ENCODE measurements at places on chromosomes 11 and 22.

GRCh38 chr11:67026941-67027340 is 4.0 kb downstream of the SYT12 start:
- DNase-seq: no peak

DNA sequence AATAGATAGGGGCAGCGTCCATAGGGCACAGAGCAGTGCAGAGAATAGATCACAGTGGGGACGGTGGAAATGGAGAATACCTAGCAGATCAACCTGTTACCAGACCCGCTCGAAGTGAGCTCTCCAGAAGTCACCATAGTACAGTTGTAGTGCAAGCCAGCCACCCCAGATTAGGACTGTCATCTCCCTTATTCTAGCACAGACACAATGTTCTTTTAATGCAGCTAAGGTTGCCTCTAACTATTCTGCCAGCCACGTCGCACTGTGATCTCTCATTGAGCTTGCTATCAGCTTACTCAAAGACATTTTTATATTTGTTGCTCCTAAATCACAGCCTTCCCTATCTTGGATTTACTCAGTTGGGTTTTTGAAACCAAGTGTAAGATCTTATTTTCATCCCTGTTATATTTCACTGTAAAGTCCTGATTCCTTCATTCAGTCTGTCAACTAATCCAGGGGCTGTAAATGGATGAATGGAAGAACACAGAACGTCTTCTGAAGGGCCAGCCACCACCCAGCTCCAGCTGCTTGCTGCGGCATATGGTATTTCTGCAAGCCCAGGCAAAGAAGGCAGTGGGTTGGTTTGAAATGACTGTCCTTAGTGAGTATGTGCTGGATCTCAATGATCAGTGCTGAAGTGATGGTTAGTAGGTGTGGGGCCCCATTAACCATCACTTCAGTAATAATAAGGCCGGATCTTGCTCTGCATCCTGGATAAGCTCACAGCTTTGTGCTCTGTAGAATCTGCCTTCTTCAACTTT is 3.4 kb downstream of the PARVA start:
- DNase-seq: no peak

GRCh38 chr22:23715806-23716375 is 25.1 kb downstream of the RGL4 start:
- DNase-seq: no peak

DNA sequence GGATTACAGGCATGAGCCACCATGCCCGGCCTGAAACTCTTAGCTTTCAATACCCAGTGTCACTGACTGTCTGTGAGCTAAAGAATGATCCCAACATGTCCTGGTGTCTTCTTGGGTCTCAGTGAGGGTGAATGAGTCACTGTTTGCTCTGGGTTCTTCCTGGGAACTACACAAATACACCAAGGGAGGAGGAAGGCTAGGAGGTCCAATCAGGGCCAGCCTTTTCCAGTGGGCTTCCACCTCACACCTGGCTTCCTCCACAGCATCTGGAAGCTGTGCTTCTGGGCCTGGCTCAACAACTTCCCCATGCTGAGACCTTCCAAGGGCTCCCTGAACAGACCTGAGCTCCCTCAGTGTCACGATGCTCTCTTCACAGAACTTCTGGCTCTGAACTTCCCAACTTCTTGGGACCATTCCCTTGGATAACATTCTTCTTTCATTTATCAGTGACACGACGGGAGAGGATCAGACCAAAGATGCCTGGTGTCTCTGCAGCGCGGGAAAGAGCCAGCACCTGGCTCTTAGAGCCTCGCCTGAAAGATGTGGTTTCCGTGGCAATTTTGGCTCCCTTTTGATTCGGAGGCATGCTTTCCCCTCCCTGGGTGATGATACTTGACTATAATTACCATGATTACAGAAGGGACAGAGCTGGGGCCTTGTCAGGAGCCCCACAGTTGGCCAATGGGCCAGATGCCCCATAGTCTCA is 22.3 kb upstream of the CHRM4 start:
- DNase-seq: no peak

- DNase-seq: no peak
Observed at GRCh38 chr11:44811841-44812448, 85.2 kb downstream of the TSPAN18 start.

GRCh38 chr22:38187413-38188212 is 6.0 kb upstream of the PLA2G6 start:
- no peak for DNase-seq

DNA sequence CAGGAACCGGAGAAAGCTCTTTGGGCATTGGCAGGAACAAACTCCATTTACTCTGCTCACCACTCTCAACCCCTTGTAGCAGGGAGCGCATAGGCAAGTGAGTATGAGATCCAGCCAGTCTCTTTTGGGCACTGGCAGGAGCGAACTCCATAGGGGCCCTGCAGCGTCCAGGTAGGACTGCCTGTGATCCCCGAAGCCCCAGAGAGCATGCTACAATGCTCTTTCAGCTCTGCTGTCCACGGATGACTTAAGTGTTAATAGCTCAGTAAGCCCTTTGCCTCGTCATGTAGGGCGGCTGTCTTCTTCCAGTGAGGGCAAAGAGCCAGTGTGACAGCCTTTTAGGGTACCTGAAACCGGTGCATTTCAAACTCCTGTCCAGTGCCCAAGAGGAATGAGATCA is 1525.6 kb upstream of the RAG2 start:
- DNase-seq: no peak

DNA sequence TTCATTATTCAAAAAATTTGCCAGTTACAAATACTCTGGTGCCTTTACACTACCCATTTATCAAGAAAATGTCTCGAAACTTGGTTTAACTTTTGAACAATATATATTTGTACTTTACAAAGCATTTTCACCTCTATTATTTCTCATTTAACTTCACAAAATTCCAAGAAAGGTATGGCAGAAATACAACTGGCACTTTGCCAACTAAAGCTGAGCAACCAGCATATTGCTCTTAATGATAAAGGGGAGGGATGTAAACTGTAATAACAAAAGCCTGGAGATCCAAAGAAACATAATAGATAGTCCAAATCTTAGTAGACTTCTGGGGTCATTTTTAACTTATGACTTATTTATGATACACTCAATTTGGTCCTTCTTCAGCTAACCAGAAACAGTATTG is 7.7 kb downstream of the PITPNB start:
- no peak for DNase-seq

DNA sequence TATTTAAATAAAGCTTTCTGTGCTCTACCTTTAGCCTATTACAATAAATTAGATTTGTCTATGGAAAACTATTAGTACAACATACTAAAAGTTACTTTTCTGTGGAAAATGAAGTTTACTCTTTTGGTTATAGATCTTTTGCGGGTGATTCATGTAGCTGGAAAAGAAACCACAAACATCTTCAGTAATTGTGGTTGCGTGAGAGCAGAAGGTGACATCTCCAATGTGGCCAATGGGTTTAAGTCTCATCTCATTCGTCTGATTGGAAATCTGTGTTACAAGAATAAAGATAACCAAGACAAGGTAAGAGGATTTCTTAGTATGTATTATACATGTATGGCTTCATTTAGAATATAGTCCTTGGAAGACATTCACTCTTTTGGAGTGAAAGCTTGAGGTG is 68.6 kb downstream of the ATXN10 start:
- DNase-seq: no peak

DNA sequence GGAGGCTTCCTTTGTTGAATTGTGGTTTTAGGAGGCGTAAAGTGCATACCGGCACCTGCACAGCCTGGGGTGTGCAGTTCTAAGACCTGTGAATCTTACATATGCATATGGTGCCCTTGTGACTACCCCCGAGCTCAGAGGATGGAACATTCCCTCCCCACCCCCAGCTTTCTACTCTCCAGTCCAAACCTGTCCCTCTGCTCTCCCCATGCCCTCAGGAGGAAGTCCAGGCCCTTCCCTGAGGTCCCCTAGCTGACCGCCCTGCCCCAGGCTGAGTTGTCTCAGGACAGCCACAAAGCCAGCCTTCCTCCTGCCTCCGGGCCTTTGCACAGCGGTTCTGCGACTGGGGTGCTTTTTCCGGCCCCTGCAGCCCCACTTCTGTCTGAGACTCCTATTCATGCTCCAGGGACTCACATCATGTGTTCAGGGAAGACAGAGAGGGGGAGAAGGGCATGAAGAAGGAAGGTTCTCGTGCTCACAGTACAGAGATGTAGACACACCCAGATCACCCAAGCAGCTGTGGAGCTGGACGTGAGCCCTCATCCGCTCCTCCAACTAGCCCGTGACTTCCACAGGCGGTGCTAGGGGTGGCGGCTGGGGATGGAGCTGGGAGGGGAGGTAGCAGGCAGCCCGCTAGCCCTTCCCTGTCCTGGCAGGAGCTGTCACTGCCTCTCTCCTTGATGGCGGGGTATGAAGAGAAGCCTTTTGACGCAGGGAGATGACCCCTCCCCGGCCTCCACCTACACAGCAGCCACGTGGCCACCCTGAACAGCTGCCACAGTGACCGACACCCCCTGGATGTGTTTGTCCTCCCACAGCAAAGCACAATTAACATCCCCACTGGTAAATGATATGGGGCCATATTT is 50.8 kb downstream of the FLRT1 start:
- no peak for DNase-seq

- no peak for DNase-seq
Observed at GRCh38 chr22:44171561-44171960, 9.2 kb upstream of the PARVG start.

GRCh38 chr11:132719684-132720083 is 812.6 kb downstream of the OPCML start:
- DNase-seq: no peak

Measured in T-helper 22 cell (primary cell).